ENCODE measurements at places on chromosomes 2 and 18. TPM values are rescaled to one million over a fixed set of nuclear protein-coding genes. Genes with fewer than 3 reads are reported as not detected.

Gene SEMA4C
- total RNA-seq = 27.9 TPM

Gene PRKAG3
- total RNA-seq = not detected

Gene ABCG5
- total RNA-seq = not detected

Gene DNAH6
- 0.74 TPM for total RNA-seq

Gene UGT1A5
- total RNA-seq = not detected

- no peaks in the 10 kb centered on the region for H3K36me3 ChIP-seq
- H3K27me3 ChIP-seq = no peaks in the 10 kb centered on the region
- peak overlapping the region; percentile 78 for H3K4me3 ChIP-seq
Measured at GRCh38 chr2:85133751-85134254, 611 bp downstream of the TCF7L1 start.

- H3K4me1 ChIP-seq = peaks cover 10% of the 10 kb centered on the region
- DNase-seq = peak; percentile 69
- no peaks in the 10 kb centered on the region for H3K27me3 ChIP-seq
- no peaks in the 10 kb centered on the region for H3K36me3 ChIP-seq
Measured at GRCh38 chr2:219542931-219543595, 546 bp downstream of the CHPF start.

GRCh38 chr2:21135585-21135984 lies 11.8 kb downstream of the TDRD15 start:
- no peak overlapping the region for H3K4me3 ChIP-seq
- no peaks in the 10 kb centered on the region for H3K36me3 ChIP-seq
- H3K27ac ChIP-seq = no peak overlapping the region
- DNase-seq = no peak

- DNase-seq = peak; percentile 68
- H3K27ac ChIP-seq = peak overlapping the region; percentile 96
- peak overlapping the region; percentile 72 for H3K4me3 ChIP-seq
- no peaks in the 10 kb centered on the region for H3K36me3 ChIP-seq
Measured at GRCh38 chr2:111121028-111121827, 514 bp downstream of the BCL2L11 start.

- no peak for DNase-seq
- no peak overlapping the region for H3K4me3 ChIP-seq
- H3K27ac ChIP-seq = no peak overlapping the region
- no peaks in the 10 kb centered on the region for H3K27me3 ChIP-seq
- H3K4me1 ChIP-seq = peaks cover 8% of the 10 kb centered on the region
Measured at GRCh38 chr2:17813742-17814473, 2.4 kb upstream of the MSGN1 start.

- no peaks in the 10 kb centered on the region for H3K27me3 ChIP-seq
- no peaks in the 10 kb centered on the region for H3K36me3 ChIP-seq
- H3K4me3 ChIP-seq = no peak overlapping the region
- H3K27ac ChIP-seq = no peak overlapping the region
- H3K4me1 ChIP-seq = no peaks in the 10 kb centered on the region
Measured at GRCh38 chr2:100208141-100208770, 65.9 kb upstream of the AFF3 start.

DNA sequence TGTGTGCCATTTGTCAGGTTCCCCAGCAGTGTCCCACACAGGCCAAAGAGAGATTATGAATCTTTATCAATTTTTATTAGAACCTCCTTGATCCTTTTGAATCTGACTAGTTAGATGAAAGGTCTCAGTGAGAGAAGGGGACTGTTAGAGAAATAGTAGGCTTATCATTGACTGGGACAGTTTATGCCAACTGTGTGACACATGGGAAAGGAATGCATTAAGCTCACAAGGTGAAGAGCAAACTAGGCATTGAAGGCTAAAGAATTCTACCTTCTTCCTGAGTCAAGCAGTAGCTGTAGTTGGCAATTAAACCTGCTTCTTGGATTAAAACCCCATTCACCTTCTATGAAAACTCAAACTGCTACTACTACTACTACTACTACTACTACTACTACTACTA lies 389.6 kb upstream of the CDH19 start:
- H3K4me1 ChIP-seq = no peaks in the 10 kb centered on the region
- no peak overlapping the region for H3K4me3 ChIP-seq

Measured in adrenal gland (tissue), 19 donors.